ENCODE measurements at places on chromosomes 11 and 22. TPM values are rescaled to one million over a fixed set of nuclear protein-coding genes. Genes with fewer than 3 reads are reported as not detected.

DGCR6 gene
- total RNA-seq: 4.9 TPM

TMPRSS6 gene
- not detected for total RNA-seq

GRCh38 chr22:30605449-30606110 lies 1.4 kb upstream of the TCN2 start:
- H3K4me3 ChIP-seq: peak overlapping the region; percentile 79
- H3K4me1 ChIP-seq: peaks cover 26% of the 10 kb centered on the region
- no peak overlapping the region for H3K27ac ChIP-seq
- no peaks in the 10 kb centered on the region for H3K27me3 ChIP-seq

GRCh38 chr11:73931039-73931645 lies 19.7 kb upstream of the DNAJB13 start:
- no peaks in the 10 kb centered on the region for H3K4me1 ChIP-seq
- H3K4me3 ChIP-seq: no peak overlapping the region
- DNase-seq: no peak
- H3K36me3 ChIP-seq: peaks cover 20% of the 10 kb centered on the region
- H3K27ac ChIP-seq: no peak overlapping the region
- H3K27me3 ChIP-seq: no peaks in the 10 kb centered on the region

GRCh38 chr11:69552951-69553350 lies 71.5 kb downstream of the LINC01488 start:
- no peak overlapping the region for H3K4me3 ChIP-seq
- no peak overlapping the region for H3K27ac ChIP-seq
- no peaks in the 10 kb centered on the region for H3K36me3 ChIP-seq
- DNase-seq: no peak
- no peaks in the 10 kb centered on the region for H3K4me1 ChIP-seq

GRCh38 chr11:69627551-69627950 lies 13.4 kb upstream of the CCND1 start:
- no peak for DNase-seq
- no peak overlapping the region for H3K27ac ChIP-seq
- H3K27me3 ChIP-seq: no peaks in the 10 kb centered on the region
- H3K4me3 ChIP-seq: no peak overlapping the region
- no peaks in the 10 kb centered on the region for H3K4me1 ChIP-seq
